ENCODE measurements at places on chromosomes 12 and 14.

GRCh38 chr14:44945264-44945663 is 16.5 kb downstream of the KLHL28 start:
- DNase-seq = no peak

DNA sequence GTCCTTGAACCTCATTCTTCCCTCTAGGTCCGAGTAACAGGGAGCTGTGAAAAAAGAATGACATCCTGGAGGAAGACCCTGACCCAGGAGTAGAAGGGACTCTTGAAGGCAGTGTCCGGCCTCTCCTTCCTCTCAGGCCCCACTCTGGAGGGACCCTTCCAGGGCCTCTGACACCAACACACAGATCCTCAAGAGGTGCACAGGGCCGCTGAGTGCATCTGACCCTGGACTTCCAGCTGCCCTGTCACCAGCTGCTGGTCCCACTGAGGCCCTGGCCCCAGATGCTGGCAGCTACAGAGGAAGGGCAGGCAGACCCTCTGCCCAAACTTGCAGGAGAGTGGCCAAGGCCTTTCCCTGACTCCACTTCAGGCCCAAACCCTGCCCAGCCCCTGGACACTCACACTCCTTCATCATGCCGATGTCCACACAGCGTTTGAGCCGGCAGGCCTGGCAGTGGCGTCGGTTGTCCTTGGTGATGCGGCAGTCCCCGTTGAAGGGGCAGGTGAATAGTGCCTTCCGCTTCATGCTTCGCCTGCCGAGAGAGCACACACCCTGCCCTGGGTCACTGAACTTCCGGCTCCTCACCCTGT is 40.1 kb downstream of the VDR start:
- no peak for DNase-seq

GRCh38 chr12:120538281-120539156 is 4.4 kb downstream of the RNF10 start:
- no peak for DNase-seq

DNA sequence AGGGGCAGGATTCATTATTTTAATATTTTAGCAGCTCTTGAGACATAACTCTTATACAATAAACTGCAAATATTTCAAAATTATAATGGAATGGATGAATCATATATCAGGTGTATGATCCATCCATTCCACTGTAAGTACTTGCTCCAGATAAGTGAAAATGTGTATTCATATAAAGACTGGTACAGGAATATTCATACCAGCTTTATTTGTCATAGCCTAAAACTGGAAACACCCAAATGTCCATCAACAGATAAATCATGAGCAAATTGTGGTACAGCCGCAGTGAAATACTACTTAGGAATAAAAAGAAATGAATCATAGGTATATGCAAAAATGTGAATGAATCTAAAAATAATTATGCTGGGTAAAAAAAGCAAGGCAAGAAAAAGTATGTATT is 263.6 kb upstream of the SYT10 start:
- DNase-seq = no peak

DNA sequence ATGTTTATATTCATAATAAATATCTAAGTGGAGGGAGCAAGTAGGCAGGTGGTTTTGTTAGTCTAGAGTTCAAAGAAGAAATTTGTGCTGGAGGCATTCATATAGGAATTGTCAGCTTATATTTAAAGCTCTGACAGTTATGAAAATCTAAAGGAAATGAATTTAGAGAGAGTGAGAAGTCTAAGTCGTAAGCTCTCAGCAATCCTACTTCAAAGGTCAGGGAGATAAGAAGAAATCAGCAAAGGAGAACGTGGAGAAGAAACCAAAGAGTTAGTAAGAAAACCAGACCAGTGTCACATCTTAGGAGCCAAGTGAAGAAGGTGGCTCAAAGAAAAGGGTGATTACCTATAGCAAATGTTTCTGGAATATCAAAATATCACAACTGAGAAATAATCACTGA is 241.8 kb downstream of the FSCB start:
- DNase-seq = no peak

DNA sequence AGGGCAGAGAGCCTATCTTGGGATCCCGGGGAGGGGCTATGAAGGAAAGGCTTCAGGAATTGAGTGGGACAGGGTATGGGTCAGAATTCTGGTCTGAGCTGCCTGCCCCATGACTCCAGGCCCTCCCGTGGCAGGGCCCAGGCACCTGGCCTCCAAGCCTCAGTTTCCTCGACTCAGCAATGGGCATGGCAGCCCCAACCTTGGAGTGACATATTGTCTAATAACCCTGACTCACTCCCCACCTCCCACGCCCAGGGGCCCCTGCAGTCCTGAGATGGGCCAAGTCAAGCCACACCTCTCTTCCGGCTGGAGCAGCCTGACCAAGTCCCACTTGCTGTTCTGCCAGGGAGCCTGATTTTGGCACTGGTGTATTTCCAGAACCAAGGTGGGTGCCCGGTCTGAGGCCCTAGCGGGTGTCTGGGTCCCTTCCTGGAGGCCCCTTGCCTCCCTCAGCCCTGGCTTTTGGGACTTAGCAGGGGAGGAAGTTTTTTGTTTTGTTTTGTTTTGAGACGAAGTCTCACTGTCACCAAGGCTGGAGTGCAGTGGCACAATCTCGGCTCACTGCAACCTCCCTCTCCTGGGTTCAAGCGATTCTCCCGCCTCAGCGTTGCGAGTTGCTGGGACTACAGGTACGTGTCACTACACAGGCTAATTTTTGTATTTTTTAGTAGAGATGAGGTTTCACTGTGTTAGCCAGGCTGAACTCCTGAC is 40.3 kb upstream of the RCOR1 start:
- DNase-seq = no peak

DNA sequence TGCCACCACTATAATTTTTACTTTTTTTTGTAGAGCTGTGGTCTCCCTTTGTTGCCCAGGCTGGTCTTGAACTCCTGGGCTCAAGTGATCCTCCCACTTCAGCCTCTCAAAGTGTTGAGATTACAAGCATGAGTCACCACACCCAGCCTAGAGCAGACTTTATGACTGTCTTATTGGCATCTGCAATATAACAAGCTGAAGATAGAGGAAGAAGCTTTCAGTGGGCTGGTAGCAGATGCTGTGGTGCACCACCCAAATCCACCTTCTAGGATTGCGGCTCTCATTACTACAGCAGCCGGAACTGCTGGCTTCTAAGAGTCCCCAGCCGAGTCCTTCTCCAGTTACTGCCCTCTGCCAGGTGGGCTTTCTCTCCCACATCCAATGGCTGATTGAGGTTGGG is 7.6 kb upstream of the STK38L start:
- no peak for DNase-seq

- no peak for DNase-seq
Observed at GRCh38 chr14:88026890-88027289, 22.0 kb downstream of the GPR65 start.

GRCh38 chr14:88572117-88572516 is 9.3 kb downstream of the ZC3H14 start:
- DNase-seq = no peak

DNA sequence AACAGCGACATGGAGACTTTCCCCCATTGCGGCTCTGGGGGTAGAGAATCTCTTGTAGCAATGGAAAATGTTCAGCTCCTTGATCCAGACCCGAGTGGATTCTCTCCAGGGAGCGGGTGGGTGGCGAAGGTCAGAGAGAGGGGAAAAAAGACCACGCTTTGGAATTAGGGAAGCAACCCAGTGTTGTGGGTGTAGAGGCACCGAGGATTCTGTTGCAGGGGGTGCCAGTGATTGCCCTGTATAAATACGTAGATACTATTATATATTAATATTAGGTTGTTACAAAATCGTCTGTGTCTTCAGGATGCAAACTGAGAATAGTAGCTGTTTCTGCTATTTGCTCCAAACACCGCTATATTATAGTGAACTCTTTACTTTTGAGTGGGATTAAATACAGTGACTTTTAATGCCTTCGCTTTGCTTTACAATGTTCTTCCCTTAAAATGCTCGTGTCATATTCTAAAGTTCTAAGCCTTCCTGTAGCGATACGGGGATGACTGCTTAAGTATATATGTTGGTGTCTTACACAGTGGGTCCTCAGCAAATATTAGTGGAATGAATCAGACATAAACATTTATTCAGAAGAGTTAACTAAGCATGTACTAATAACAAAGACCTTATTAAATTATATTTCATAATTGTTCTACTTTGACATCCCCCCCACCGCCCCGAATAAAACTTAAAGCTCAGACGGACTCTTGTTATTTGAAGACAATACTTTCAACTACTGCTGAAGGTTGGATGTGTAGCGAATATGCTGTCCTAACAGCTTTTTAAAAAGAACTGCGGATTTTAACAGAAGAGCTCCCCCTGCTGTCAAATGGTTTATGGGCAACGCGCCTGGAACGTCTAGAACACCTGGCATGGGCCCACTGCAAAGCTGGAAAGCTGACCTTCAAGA is 136.4 kb upstream of the KRAS start:
- DNase-seq = peak; percentile 72

GRCh38 chr12:111467092-111467856 is 61.6 kb downstream of the SH2B3 start:
- DNase-seq = no peak

GRCh38 chr14:77508249-77508648 is 9.6 kb upstream of the ISM2 start:
- DNase-seq = no peak

GRCh38 chr14:59347511-59347900 is 117.7 kb downstream of the GPR135 start:
- DNase-seq = no peak

- no peak for DNase-seq
Observed at GRCh38 chr14:38238878-38239277, 17.0 kb downstream of the CLEC14A start.

Measured in stimulated activated CD4-positive, alpha-beta T cell treated with anti-CD3 and anti-CD28 coated beads, Interleukin-2, amount 100 ng/mL, for 4 hours (primary cell).